Chondrocyte (in vitro differentiated cells): ENCODE measurements at places on chromosomes 5 and 9.

DNA sequence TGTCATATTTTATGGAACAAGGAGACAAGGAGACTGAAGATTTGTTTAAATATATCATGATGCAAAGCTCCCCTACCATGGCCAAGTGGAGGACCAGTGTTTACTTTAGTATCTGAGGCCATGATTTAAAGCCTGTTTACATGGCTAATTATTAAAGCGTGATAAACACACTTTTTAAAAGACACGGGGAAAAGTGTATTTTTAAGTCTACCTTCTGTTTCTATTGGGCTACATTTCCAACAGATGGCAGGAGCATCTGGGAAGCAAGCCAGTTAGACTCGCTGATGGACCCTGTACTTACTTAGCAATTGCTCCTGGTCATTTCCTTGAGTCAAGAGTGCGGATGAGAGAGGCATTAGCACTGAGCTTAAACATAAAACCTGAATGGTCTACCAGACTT is 480.3 kb upstream of the SEMA6A start:
- DNase-seq, result no peak

- no peak for DNase-seq
These were observed 152.1 kb downstream of the GNA14 start for GRCh38 chr9:77495834-77496671.

DNA sequence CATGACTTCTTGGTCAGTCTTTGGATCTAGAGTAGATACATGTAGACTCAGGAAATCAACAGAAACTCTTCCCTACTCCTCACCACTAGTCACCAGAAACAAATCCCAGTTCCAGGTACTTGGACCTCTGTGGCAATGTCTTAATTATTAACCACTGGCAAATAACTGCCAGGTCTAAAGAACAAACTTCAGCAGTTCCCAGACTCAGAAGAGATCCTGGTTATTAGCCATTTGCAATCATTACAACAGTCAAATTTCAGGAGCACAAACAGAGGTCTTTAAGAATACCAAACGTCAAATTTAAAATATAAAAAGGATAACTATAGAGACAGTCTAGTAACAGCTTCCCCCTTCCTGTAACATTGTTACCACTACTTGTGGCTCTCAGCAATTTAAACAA is 10.2 kb downstream of the DIAPH1 start:
- no peak for DNase-seq

GRCh38 chr9:72538921-72539702 is 17.7 kb downstream of the TMC1 start:
- no peak for DNase-seq

GRCh38 chr5:138725153-138725817 is 27.9 kb upstream of the CTNNA1 start:
- DNase-seq, result no peak

DNA sequence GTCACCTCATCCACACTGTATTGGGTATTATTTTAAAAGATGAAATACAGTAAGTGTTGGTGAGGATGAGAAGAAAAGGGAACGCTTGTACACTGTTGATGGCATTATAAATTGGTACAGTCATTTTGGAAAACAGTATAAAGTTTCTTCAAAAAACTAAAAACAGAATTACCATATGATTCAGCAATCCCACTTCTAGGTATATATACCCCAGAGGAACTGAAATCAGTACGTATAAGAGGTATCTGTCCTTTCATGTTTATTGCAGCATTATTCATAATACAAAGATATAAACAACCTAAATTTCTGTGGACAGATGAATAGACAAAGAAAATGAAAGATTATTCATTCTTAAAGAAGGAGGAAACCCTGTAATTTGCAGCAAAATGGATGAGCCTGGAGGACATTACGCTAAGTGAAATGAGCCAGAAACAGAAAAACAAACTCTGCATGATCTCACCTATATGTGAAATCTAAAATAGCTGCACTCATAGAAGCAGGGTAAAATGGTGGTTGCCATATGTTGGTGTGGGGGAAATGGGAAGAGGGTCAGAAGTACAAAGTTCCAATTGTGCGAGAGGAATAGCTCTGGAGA is 191.6 kb downstream of the TRIM36 start:
- no peak for DNase-seq

DNA sequence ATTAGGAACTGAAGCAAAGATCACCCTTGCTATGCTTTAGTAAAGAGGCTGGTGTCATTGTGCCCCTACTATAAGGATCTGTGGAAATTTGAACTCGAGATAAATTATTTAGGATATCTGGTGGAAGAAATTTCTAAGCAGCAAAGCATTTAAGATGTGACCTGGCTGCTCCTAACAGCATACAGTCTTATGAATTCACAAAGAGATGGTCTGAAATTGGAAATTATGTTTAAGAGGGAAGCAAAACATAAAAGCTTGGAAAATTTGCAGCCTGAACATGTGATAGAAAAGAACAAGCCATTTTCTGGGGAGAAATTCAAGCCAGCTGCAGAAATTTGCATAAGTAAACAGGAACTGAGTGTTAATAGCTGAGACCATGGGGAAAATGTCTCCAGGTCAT is 223.7 kb downstream of the FBXO4 start:
- DNase-seq, result no peak

GRCh38 chr5:78586251-78586650 is 62.3 kb downstream of the LHFPL2 start:
- no peak for DNase-seq

GRCh38 chr5:176806137-176806536 is 4.2 kb upstream of the UNC5A start:
- DNase-seq, result no peak

GRCh38 chr9:105500108-105500766 is 52.4 kb downstream of the FSD1L start:
- no peak for DNase-seq

- no peak for DNase-seq
These were observed 348.6 kb upstream of the SLC24A2 start for GRCh38 chr9:20137425-20137824.

DNA sequence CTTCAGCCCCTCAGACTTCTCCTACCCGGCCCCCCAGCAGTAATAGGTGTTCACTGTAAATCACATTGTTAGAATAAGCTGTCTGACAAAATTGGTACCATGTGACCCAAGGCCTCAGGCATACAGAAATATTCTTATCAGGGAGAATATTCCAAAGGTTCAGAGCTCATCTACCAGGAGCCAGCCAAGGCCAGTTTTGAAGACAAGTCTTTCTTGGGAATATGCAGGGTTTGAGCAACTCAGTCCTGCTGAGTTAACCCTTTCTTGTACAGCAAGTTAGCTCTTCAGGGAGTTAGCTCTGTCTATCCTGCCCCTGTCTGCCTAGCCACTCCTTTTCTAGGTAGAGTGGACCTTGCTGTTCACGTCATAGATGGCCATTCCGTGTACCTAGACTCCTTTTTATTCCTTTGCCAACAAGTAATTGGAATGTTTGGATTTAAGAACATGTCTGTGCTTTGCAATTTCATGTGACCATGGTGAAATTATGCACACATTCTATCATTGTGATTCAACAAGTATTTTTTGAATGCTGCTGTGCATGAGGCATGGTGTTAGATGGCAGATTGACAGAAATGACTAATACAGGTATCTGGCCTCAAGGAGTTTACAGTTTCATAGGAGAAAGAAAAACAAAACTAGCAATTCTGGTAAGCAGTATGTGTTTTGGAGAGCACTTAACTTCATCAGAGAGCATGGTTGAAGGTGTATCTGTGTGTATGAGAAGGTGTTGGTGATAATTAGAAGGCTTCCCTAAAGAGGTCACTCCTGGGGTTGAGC is 22.6 kb downstream of the TGFBR1 start:
- no peak for DNase-seq

DNA sequence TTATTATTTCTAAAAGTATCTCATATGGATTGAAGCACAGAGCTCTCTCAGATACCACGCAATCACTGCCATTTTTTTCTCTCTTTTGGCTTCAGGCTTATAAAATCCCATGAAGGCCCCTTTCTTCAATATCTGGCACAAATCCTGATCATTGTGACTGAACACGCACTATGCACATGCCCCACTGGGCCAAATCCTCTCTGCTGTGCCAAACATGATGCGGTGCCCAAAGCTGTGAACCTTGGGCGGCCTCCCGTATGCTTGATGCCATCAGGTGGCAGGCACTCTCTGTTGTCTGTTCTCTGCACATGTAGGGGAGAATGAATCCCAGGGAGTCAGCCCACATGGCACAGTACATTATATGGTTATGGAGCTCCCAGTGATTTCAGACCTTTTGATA is 375.0 kb upstream of the RGMB start:
- DNase-seq, result no peak

DNA sequence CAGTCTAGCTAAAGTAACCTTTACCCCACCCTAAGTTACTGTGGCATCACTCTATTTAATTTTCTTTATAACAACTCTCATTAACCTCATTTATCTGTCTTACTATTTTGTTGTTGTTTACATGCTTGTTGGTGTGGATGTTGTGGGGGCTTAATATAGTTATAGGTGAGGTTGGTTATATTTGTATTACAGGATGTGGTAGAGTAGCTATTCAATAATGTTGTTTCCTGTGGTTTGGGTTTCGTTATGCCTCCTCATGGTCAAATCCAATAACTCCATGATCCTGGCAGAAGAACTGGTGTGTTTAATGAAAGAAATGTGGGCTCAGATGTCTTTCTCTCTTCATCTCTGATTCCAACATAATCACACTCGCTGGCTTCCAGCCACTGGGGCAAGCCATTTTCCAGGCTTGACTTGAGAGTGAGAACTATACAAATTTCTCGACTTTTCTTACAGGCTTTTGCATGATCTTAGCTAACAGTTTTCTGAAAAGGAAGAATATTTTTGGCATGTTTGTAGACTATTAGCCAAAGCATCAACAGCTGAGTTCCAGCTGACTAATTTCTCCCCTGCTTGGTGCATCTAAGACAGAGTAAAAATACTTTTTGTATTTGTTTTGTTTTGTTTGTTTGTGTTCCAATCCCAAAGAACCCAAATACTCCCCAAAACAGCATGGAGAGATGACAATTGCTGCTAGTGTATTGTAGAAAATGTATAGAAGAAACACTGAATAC is 303.7 kb upstream of the PAPPA start:
- no peak for DNase-seq
